ENCODE measurements at places on chromosomes 16 and 17.

GRCh38 chr16:56923481-56924091 lies 8.4 kb upstream of the HERPUD1 start:
- DNase-seq = no peak

DNA sequence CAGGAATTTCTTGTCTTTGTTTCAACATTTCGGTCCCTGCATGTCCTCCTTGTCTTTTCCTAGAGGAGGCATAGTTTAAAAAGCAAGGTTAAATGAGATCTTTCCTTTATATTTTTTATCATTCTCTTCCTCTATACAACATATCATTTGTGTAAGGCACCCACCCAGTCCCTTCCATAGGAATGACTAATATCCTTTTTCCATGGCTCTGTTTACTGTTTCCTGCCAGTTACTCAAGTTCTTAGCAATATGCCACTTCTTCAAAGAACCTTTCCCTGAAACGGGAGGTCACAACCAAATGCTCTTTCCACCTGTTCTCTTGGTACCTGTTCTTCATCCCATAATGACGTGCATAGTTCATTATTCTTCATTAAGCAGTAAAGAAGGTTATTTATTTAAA lies 1237.1 kb upstream of the GOT2 start:
- no peak for DNase-seq

- peak; percentile 8 for DNase-seq
These were observed 12.1 kb downstream of the TBX4 start for GRCh38 chr17:61464130-61464842.

- DNase-seq = no peak
These were observed 12.5 kb downstream of the POLR2A start for GRCh38 chr17:7496470-7497183.

DNA sequence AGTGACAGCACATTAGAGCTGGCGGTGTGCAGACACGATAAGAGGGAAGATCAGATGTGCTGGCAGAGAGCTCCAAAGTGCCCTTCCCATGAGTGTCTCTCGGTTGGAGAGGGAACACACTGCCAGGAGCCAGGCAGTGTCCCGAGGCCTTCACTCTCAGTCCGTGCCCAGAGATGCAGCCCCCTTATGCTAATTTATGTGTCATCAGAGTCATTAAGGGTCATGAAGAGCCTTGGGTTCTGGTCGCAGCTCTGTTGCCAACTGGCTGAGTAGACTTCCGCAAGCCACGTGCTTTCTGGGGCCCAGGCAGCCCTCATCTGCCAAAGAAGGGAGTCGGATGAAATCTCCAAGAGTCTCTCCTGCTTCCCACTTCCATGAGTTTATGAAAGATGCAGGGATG lies 232.5 kb downstream of the MSI2 start:
- DNase-seq = no peak

DNA sequence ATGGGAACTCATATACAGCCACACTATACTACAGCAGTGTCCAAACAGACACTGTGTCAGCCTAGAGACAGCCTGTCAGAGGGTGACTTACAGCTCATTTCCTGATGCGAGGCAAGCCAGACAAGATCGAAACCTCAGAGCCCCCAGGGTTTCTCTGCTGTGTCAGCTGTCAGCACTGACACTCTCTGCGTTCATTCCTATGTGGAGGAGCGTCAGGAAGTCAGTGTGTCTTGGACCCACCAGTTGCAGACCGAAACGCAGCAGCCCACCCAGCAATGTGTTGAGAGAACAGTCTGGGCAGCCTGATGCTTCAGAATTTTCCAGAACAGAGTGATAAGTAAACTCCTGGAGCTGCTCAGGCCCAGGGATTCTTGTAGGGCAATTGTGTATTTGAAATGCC lies 20.6 kb upstream of the MAPT start:
- peak; percentile 44 for DNase-seq

DNA sequence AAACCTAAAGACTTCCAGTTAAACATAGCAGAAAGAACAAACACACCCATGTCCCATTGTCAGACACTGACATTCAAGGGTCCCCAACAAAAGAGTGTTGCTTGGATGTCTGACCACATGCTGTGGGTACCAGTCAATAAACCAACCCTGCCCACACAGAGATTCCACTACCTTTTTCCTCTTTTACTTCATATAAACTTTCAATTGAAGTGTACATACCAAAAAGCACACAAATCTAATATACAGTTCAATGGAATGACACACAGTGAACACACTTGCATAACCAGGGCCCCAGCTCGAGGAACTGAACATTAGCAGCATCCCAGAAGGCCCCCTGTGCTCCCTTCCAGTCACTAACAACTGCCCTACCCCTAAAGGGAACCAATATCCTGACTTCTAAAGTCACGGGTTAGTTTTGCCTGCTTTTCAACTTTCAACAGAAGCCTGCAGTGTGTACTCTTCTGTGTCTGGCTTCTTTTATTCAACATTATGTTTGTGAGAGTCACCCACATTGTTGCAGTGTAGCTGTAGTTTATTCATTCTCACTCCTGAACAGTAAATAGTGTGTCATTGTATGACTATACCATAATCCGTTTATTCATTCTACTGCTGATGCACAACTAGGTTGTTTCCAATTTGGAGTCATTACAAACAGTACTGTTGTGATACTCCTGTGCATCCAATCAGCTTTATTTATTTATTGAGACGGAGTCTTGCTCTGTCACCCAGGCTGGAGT lies 18.0 kb downstream of the CFDP1 start:
- no peak for DNase-seq

DNA sequence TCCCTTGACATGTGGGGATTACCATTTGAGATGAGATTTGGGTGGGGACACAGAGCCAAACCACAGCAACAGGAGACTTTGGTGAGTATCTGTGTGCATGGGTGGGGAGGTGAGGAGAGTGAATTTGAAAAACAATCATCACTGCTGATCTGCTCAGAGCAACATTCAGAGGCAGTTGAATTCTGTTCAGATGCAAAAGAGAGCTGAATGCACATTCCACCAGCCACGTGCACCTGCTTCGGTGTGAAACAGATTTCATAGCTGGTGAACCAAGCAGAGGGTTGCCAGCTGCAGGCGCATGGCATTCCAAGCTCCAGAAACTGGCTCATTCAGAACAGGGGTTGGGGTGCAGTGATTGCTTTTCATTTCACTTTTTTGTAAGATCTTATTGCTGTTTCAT lies 233.1 kb upstream of the FOXF1 start:
- no peak for DNase-seq

DNA sequence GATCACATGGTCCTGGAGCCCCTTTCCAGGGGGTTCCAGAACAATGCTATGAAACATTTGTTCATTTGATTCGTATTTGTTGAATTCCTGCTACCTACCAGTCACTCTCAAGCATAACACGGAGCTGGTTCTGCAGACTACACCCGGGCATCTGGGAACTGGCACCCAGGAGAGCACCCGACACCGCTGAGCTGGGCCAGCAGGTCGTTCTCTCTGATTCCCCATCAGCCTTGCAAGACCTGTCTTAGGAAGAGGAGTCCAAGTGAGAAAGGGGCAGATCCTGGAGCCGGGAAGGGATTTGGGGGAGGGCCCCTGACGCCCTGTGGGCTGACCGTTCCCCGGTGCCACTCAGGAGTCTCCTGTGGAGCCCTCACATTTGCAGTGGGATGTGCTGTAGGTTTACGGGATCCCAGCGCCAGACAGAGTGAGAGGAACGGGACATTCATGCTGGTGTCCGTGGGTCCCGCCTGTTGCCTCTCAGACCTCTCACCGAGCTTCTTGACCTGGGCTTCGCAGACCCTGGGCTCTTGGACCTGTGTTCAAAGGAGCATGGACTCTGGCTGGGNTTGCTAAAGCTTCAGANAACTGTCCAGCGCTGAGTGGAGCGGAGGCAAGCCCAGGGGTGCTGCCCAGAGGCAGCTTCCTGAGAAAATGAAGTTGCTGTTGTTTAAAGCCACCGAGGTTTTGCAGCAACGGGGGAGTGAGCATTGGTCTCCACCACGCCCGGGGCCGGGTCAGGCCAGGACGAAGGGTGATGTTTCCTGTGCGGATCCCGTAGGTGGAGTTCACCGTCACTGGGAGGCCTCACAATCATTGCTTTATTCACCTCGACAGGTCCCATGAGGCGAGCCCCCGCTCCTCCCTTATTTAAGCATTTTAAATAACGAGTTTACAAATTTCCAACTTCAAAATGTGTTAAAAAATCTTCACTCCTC lies 49.2 kb downstream of the METRNL start:
- DNase-seq = no peak

GRCh38 chr17:52201767-52202519 lies 43.4 kb upstream of the CA10 start:
- DNase-seq = no peak

DNA sequence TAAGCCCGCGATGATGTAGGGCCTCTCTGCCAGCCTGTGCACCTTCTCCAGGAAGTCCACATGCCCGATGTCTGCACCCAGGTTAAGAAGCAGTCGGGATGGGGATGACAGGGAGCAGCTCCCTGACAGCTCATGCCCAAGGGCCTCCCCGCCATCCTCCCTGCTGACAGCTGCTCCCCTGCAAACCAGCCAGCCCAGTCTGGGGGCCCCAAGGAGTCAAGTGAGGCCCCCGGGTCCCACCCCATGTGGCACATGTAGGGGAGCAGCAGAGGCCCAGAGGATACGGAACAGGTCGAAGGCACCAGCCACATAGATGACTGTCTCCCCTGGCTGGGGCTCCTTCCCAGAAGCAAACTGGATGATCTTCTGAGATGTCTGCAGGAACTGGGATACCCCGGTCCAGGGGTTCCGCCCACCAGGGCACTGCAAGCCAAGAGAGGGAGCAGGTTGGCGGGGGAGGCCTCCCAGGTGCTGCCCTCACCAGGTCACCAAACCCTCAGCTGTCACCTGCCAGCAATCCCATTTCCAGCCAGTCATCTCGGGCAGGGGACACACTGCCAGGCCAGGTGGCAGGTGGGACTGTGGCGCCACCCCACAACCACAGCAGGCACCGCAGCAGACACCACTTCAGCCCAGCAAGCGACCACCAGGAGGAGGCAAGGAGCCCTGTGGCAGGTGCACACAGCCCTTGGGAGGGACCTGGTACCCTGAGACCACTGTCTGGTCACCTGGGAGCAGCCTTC lies 4.6 kb downstream of the PCYT2 start:
- DNase-seq = no peak

- no peak for DNase-seq
These were observed 27.1 kb upstream of the ANKFN1 start for GRCh38 chr17:56125830-56126819.

- no peak for DNase-seq
These were observed 11.8 kb downstream of the HSD11B2 start for GRCh38 chr16:67442581-67443255.

DNA sequence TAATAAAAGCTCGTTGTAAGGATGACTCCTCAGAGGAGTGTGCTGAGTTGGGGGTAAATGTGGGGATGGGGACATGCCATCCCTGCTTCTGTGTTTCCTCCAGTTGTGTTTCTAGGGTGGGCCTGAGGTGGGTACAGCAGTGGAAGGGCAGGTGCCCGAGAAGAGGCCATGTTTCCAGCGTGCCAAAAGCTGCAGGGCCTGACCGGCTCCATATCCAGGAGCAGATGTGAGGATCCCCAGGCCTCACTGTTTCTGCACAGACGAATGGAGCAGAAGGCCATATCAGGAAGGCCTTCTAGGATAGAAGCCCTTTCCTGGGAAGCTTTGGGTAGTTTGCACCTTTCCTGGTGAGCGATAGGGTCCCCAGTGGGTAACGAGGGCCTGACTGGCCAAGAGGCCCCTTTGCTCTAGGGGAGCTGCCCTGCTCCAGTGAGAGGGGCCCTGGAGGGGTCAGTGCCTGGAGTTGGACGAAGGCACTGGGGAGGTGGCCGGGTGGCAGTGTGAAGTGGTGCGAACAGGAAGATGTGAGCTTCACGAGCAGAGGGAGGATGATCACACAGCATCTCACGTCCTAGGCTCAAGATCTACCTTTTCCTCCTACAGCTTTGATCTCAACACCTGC lies 62.9 kb downstream of the SHISA6 start:
- no peak for DNase-seq

- DNase-seq = no peak
These were observed 142.8 kb downstream of the GRIN2A start for GRCh38 chr16:10039220-10040096.

DNA sequence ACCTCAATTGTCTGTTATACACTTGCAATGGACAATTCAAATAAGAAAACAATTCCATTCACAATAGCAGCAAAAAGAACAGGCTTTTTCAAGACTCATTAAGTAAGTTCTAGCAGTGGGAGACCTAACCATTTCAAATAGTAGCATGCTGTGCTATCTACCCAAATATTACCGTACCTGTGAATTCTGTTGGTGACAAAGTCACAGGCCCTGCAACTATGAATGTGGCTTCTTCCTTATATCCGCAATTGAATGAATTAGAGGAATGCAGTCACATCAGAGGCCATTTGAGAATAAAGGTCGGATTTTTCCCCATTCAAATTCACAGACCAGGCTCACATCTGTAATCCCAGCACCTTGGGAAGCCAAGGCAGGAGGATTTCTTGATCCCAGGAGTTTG lies 800 bp upstream of the NME4 start:
- no peak for DNase-seq

GRCh38 chr17:65023791-65024190 lies 32.7 kb downstream of the GNA13 start:
- no peak for DNase-seq

DNA sequence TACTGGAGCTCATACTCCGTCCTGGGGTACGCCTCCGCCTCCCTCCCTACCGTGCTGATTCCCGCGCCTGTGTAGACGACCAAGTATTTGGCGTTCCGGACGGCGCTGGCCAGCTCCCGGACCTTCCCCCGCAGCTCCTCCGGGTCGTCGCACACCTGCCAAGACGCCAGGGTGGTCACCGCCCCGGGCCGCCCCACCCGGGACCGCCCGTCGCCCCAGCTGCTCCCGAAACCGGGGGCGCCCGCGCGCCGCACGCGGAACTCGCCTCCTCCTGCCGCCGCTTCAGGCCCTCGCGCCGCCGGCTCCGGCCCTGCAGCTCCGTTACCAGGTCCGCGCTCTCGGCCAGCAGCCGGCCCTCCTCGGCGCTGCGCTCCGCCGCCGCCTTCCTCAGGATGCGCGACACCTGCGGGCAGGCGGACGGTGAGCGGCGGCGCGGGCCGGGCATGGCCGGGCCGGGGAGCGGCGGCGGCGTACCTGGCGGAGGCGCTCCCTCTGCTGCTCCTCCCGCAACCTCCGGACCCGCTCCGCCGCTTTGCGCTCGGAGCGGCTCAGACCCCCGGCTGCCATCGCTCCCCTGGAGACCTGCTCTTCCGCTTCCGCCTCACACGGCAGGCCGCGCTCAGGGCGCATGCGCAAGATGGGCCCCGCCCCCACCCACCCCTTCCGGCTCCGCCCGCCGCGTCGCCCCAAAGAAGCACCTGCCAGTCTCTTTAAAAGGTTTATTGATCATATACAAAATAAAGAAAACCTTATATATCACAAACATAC lies at the start of gene SIRT7:
Gene SIRT7 (minus strand): TSS at position 612 of the 768 bp plus-strand sequence. CDS start 45 bp downstream, at position 567.
- peak; percentile 87 for DNase-seq

- DNase-seq = no peak
These were observed 41.9 kb upstream of the KCNJ16 start for GRCh38 chr17:70033165-70033564.

DNA sequence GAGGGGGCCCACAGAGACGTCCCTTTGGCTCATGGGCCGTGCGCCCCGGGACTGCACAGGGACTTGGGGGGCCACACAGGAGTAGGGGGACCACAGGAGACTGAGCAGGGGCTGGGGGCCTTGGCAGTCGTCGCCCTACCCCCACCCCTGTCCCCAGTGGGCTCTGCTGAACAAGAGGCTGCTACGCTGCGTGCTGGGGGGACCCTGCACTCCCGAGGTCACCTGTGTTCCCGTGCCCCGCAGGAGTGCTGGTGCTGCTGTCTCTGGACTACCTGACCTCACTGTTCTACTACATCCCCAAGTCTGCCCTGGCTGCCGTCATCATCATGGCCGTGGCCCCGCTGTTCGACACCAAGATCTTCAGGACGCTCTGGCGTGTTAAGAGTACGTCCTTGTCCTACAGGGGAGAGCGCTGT lies 14.4 kb upstream of the RNF213 start:
- no peak for DNase-seq

- no peak for DNase-seq
These were observed 19.2 kb downstream of the CCDC40 start for GRCh38 chr17:80055597-80055996.
